ENCODE measurements at places on chromosomes 4 and X. TPM values are rescaled to one million over a fixed set of nuclear protein-coding genes. Genes with fewer than 3 reads are reported as not detected.

- no peaks in the 10 kb centered on the region for H3K4me1 ChIP-seq
- no peak overlapping the region for H3K27ac ChIP-seq
- no peaks in the 10 kb centered on the region for H3K36me3 ChIP-seq
- no peak overlapping the region for H3K4me3 ChIP-seq
- DNase-seq: no peak
These were observed 57.5 kb upstream of the ZCCHC13 start for GRCh38 chrX:74246524-74246923.

- H3K27me3 ChIP-seq: no peaks in the 10 kb centered on the region
- H3K4me1 ChIP-seq: no peaks in the 10 kb centered on the region
- no peaks in the 10 kb centered on the region for H3K36me3 ChIP-seq
- no peak overlapping the region for H3K4me3 ChIP-seq
- H3K27ac ChIP-seq: no peak overlapping the region
These were observed 19.6 kb downstream of the VMA21 start for GRCh38 chrX:151416579-151416978.

Gene CENPVL1
- not detected for total RNA-seq

Gene TGIF2LX
- 12.8 TPM for total RNA-seq

GRCh38 chr4:137000432-137000831 is 531.9 kb downstream of the PCDH18 start:
- H3K4me1 ChIP-seq: no peaks in the 10 kb centered on the region
- DNase-seq: no peak
- no peaks in the 10 kb centered on the region for H3K27me3 ChIP-seq
- no peaks in the 10 kb centered on the region for H3K36me3 ChIP-seq
- no peak overlapping the region for H3K27ac ChIP-seq

- no peak for DNase-seq
- H3K27ac ChIP-seq: no peak overlapping the region
These were observed 484.3 kb upstream of the FAT1 start for GRCh38 chr4:187207931-187208330.

GRCh38 chr4:1445716-1446445 is 39.6 kb upstream of the NKX1-1 start:
- H3K27me3 ChIP-seq: no peaks in the 10 kb centered on the region
- H3K36me3 ChIP-seq: no peaks in the 10 kb centered on the region
- H3K4me1 ChIP-seq: no peaks in the 10 kb centered on the region
- H3K27ac ChIP-seq: no peak overlapping the region

GRCh38 chr4:27592738-27593137 is 732.1 kb downstream of the STIM2 start:
- no peaks in the 10 kb centered on the region for H3K27me3 ChIP-seq
- no peak overlapping the region for H3K27ac ChIP-seq
- H3K4me1 ChIP-seq: no peaks in the 10 kb centered on the region
- H3K36me3 ChIP-seq: no peaks in the 10 kb centered on the region
- no peak for DNase-seq
- H3K4me3 ChIP-seq: no peak overlapping the region

DNA sequence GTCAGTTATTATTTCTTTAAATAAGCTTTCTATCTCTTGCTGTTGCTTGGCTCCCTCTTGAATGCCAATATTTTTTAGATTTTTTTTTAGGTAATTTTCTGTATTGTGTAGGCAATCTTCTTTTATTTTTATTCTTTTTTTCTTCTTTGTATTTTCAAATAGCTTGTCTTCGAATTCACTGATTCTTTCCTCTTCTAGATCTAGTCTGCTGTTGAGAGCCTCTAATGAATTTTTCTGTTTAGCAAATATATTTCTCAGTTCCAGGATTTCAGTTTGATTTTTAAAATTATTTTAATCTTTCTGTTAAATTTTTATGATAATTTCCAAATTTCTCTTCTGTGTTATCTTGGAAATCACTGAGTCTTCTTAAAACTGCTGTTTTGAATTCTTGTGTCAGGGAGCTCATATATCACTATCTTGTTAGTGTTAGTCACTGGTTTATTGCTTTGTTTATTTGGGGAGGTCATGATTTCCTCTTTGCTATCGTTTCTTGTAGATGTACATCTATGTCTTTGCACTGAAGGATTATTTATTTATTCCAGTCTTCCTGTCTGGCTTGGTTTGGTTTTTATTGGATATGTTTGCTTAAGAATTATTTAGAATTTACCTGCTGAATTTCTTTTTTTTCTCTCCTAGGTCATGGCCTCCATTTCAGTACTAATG is 39.9 kb upstream of the GPRIN3 start:
- H3K4me3 ChIP-seq: no peak overlapping the region
- H3K27ac ChIP-seq: no peak overlapping the region
- no peaks in the 10 kb centered on the region for H3K27me3 ChIP-seq
- H3K36me3 ChIP-seq: no peaks in the 10 kb centered on the region
- no peaks in the 10 kb centered on the region for H3K4me1 ChIP-seq

GRCh38 chr4:161629694-161630441 is 533.9 kb downstream of the FSTL5 start:
- H3K27me3 ChIP-seq: no peaks in the 10 kb centered on the region
- H3K27ac ChIP-seq: no peak overlapping the region
- no peaks in the 10 kb centered on the region for H3K4me1 ChIP-seq
- DNase-seq: no peak
- H3K4me3 ChIP-seq: no peak overlapping the region
- H3K36me3 ChIP-seq: no peaks in the 10 kb centered on the region

DNA sequence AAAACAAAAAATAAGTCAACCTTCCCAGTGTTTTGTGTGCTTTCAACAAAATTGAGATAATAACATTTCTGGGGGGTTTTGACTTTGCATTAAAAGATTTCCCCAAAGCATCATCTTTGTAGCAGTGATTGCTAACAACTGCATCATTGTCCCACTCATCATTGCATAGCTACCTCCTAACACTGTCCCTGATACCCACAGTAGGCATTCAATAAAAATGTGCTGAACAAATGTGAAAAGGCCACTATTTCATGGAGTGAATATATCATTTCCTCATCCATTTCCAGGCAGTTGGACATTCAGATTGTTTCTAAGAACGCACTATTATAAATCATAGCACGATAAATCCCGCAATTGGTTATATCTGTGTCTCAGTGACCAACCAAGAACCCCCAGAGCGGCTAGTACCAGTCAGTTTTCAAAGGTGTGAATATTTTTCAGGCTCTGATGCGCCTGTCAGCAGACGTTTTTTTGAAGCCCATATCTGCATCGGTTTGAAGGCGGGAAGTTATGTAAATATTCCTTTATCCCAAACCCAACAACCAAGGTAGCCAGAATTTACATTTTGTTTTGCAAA is 36.0 kb upstream of the CRMP1 start:
- no peaks in the 10 kb centered on the region for H3K4me1 ChIP-seq
- no peak for DNase-seq
- H3K36me3 ChIP-seq: no peaks in the 10 kb centered on the region
- H3K4me3 ChIP-seq: no peak overlapping the region

GRCh38 chrX:13476384-13476783 is 93.0 kb upstream of the EGFL6 start:
- no peaks in the 10 kb centered on the region for H3K4me1 ChIP-seq
- H3K27ac ChIP-seq: no peak overlapping the region
- H3K27me3 ChIP-seq: no peaks in the 10 kb centered on the region
- H3K4me3 ChIP-seq: no peak overlapping the region
- no peak for DNase-seq
- H3K36me3 ChIP-seq: no peaks in the 10 kb centered on the region

DNA sequence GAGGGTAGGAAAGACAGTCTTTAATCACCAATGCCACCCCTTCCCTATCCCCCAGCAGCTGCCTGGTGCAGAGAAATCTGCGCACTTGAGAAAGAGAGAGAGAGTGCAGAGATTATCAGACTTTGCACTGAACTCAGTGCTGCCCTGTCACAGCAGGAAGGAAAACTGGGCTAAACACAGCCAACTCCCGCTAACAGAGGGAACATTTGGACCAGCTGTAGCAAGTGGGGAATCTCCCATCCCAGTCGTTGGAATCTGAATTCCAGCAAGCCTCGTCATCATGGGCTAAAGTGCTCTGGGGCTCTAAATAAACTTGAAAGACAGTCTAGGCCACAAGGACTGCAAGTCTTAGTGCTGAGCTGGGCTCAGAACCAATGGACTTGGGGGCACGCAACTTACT is 168.7 kb downstream of the DLG3 start:
- no peaks in the 10 kb centered on the region for H3K36me3 ChIP-seq
- H3K4me1 ChIP-seq: no peaks in the 10 kb centered on the region
- H3K4me3 ChIP-seq: no peak overlapping the region
- H3K27ac ChIP-seq: no peak overlapping the region
- no peak for DNase-seq
- H3K27me3 ChIP-seq: no peaks in the 10 kb centered on the region

- no peak for DNase-seq
- no peaks in the 10 kb centered on the region for H3K4me1 ChIP-seq
- no peaks in the 10 kb centered on the region for H3K27me3 ChIP-seq
- H3K4me3 ChIP-seq: no peak overlapping the region
- H3K27ac ChIP-seq: no peak overlapping the region
These were observed 3.2 kb downstream of the TDO2 start for GRCh38 chr4:155906554-155907247.

GRCh38 chr4:150722908-150723362 is 141.0 kb downstream of the MAB21L2 start:
- DNase-seq: peak; percentile 95
- H3K4me3 ChIP-seq: no peak overlapping the region
- H3K36me3 ChIP-seq: no peaks in the 10 kb centered on the region
- H3K27me3 ChIP-seq: no peaks in the 10 kb centered on the region

GRCh38 chr4:168109527-168109926 is 17.2 kb downstream of the ANXA10 start:
- no peak overlapping the region for H3K4me3 ChIP-seq
- no peak overlapping the region for H3K27ac ChIP-seq
- H3K27me3 ChIP-seq: no peaks in the 10 kb centered on the region
- no peak for DNase-seq
- no peaks in the 10 kb centered on the region for H3K36me3 ChIP-seq

GRCh38 chr4:40335525-40335894 is 377 bp downstream of the CHRNA9 start:
- no peak overlapping the region for H3K27ac ChIP-seq
- DNase-seq: no peak
- no peak overlapping the region for H3K4me3 ChIP-seq
- no peaks in the 10 kb centered on the region for H3K27me3 ChIP-seq

Gene ZAR1
- total RNA-seq: 2.8 TPM

Gene IL2RG
- total RNA-seq: 7.7 TPM

DNA sequence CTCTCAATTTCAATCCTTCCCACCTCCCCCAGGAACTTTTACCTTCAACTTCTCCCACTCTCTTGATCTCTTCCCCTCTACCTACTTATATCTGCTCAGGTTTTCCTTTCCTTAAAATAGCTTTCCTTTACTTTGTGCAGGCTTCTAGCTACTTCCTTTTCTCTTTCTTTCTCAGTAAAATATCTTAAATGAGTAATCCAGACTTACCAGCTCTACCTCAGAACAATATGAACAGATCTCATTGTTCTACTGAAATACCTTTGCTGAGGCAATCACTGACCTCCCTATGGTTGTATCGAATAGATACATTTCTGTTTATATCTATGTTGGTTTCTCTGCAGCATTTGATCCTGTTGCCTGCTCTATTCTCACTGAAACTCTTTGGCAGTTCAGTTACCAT is 86.7 kb upstream of the WDR44 start:
- no peaks in the 10 kb centered on the region for H3K4me1 ChIP-seq
- no peak overlapping the region for H3K4me3 ChIP-seq
- no peak for DNase-seq
- H3K36me3 ChIP-seq: no peaks in the 10 kb centered on the region
- H3K27me3 ChIP-seq: no peaks in the 10 kb centered on the region
- H3K27ac ChIP-seq: no peak overlapping the region

- no peaks in the 10 kb centered on the region for H3K4me1 ChIP-seq
- no peak overlapping the region for H3K4me3 ChIP-seq
- no peaks in the 10 kb centered on the region for H3K27me3 ChIP-seq
- no peaks in the 10 kb centered on the region for H3K36me3 ChIP-seq
- no peak overlapping the region for H3K27ac ChIP-seq
These were observed 16.1 kb downstream of the MED14 start for GRCh38 chrX:40719218-40719617.

DNA sequence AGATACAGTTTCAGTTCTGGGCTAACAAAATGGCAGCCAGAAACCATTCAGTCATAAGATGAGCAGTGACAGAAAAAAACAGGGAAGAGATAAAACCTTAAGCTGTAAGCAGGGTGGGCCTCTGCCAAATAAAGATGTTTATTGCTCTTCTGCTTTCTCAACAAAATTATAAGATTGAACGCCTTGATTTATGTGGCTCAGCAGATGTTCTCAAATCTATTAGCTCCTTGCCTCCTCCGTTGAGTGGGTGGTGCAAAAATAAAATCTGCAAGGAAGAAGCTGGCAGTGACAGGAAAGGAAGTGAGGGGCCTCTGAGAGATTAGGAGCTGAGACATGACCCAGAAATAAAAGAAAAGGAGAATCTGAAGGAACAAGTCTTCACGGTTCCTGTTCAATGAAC is 206.6 kb downstream of the PTTG2 start:
- H3K27ac ChIP-seq: no peak overlapping the region
- no peaks in the 10 kb centered on the region for H3K4me1 ChIP-seq
- H3K36me3 ChIP-seq: no peaks in the 10 kb centered on the region
- DNase-seq: no peak
- H3K4me3 ChIP-seq: no peak overlapping the region
- no peaks in the 10 kb centered on the region for H3K27me3 ChIP-seq

- H3K27ac ChIP-seq: no peak overlapping the region
- no peaks in the 10 kb centered on the region for H3K36me3 ChIP-seq
- no peak for DNase-seq
- H3K4me1 ChIP-seq: no peaks in the 10 kb centered on the region
These were observed 25.5 kb upstream of the MANBA start for GRCh38 chr4:102786279-102786678.

DNA sequence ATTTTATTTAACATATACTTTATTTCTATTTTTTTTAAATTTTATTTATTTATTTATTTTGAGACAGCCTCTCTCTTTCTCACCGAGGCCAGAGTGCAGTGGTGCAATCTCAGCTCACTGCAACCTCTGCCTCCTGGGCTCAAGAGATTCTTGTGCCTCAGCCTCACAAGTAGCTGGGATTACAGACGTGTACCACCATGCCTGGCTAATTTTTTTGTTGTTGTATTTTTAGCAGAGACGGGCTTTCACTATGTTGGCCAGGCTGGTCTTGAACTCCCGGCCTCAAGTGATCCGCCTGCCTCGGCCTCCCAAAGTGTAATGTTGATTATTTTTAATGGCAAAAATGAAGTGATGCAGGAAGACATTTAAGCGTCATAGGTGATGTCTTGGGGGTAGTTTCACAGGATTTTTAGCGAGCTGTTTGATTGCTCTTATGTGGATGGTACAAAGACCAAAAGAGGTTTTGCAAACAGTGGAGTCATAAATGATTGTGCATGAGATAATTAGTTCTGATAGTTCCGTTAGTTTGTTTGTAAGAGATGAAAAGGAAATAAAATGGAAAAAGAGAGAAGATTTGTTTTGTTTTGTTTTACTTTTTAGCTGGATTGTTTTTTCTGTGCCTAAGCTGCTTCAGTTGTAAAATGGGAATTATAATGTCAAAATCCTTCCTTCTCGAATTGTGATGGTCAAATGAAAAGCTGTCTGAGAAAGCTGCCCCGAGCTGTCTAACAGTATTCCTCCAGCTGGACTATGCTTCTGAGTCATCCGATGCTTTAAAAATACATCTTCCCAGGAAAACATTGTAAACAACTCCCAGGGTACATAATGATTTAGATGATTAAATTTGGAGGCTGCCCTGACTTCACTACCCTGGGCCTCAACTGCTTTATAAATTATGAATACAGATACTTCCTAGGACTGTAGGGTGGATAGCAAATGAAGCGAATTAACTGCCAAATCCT is 14.7 kb downstream of the RHOH start:
- H3K27ac ChIP-seq: no peak overlapping the region
- H3K27me3 ChIP-seq: no peaks in the 10 kb centered on the region
- no peak overlapping the region for H3K4me3 ChIP-seq
- no peaks in the 10 kb centered on the region for H3K4me1 ChIP-seq
- H3K36me3 ChIP-seq: no peaks in the 10 kb centered on the region
- no peak for DNase-seq

Gene DNASE1L1
- total RNA-seq: 42.2 TPM

- DNase-seq: no peak
- H3K36me3 ChIP-seq: no peaks in the 10 kb centered on the region
- no peak overlapping the region for H3K4me3 ChIP-seq
- no peaks in the 10 kb centered on the region for H3K4me1 ChIP-seq
These were observed 290.3 kb upstream of the LDB2 start for GRCh38 chr4:17188547-17189400.
